NCI-H2029 (cell line): ENCODE measurements at places on chromosomes 5 and 9.

DNA sequence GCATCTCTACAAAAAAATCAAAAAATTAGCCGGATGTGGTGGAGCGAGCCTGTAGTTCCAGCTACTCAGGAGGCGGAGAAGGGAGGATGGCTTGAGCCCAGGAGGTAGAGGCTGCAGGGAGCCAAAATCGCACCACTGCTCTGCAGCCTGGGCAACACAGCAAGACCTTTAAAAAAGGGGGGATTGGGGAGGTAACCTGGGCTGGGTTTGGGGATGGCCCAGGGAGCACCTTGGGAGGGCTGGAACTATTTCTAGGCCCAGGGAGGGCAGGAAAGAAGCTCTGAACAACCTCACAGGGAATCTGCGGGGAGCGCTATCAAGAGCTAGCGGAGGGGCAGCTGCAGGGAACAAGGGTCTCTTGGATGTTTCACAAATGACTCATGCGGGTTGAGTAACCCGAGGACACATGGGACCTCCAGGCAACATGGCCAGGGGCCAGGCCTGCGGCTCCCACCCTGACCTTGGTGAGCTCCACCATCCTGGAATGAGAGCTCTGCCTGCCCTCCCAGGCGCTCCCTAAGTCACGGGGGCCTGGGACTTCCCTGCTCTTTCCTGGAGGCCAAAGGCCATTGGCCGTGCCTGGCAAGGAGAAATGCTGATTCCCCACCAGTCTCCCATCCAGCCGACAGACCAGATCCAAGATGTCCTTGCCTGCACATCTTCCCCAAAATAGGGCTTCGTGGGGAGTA, 23.4 kb downstream of the SARDH start:
- DNase-seq: no peak

- DNase-seq: no peak
Measured at GRCh38 chr9:34628656-34629490, at the start of gene ARID3C. Gene ARID3C (minus strand): TSS chr9:34629066. CDS start chr9:34628014, 1,052 bp downstream.

- no peak for DNase-seq
Measured at GRCh38 chr5:36029914-36030313, 36.8 kb downstream of the UGT3A2 start.

DNA sequence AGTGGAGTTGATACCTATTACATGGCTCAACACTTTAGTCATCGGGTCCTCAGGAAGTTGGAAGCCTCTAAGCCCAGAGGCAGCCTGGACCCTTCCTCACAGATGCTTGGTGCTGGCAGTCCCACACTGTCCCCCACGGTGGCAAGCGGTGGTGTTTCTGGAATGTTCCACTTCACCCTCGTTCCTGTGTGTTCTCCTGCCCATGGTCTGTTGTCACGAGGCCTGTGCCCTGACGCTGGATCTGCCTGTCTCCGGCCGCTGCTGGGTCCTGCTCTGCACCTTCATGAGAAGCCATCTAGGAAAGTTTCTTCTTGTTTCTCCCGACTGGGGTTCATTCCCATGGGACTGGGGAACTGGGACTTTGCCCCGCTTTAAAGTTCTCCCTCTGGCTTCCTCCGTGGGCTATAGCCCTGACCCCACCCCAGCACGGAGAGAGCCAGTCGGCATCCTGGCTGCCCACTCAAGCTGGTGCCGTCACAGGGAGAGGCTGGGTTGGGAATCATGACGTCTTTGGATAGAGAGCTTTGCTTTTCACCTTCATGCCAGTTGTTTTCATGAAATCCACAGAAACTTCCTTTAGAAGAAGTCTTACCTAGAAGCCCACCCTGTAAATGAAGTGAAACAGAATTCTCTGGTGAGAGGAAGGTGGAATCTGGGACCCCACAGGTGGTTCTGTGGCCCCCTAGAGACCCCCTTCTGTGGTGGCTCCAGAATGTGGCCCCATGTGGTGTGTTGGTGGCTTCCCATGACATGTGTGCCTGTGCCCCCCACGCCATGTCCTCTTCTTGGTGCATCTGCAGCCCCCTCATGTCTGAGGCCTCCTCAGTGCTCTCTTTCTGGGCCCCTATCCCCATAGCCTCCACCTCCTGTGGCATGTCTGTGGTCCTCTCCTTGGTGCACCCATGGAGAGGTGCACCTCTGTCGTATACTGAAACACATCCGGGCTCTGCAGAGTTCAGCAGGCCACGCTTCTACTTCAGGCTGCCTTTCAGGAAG, 43.8 kb downstream of the TRIP13 start:
- no peak for DNase-seq

GRCh38 chr5:79168031-79168430, 56.4 kb downstream of the BHMT start:
- DNase-seq: no peak

DNA sequence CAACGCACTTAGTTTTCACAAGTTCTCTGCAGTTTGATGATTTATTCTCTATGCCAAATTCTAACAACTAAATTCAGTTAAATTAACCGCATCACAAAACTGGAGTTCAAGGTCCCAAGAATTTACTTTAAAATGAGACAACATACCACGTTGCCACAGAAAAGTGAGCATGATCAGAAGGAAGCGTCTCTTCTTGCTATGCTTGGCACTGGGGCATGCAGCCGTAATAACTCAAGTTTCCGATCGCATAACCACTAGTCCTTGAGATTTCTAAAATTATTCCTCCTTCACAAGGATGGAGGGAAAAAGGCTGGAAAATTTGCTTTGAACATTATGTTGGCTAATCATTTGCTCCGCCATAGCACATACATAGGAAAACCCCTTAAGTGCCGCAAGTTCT, 13.9 kb downstream of the NFIB start:
- DNase-seq: no peak

DNA sequence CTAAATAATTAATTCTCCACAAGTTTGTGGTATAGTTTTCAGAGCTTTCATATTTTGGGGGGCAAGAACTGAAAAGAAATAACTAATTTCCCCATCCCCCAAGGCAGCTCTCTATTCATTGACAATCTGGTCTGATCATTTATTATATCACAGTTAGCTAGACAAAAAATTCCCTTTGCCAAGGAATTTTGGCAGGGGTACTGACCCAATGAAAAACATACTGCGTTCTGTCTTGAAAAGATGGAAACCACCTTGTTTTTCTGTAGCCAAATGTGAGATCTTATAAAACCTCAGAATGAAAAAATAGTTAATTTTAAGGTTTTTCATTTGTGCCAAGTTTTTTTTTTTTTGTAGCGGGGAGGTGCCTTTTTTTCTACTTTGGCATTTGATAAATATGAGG, 1008.9 kb downstream of the EFNA5 start:
- DNase-seq: no peak

GRCh38 chr5:169954786-169955185, 25.5 kb downstream of the INSYN2B start:
- DNase-seq: peak; percentile 13

DNA sequence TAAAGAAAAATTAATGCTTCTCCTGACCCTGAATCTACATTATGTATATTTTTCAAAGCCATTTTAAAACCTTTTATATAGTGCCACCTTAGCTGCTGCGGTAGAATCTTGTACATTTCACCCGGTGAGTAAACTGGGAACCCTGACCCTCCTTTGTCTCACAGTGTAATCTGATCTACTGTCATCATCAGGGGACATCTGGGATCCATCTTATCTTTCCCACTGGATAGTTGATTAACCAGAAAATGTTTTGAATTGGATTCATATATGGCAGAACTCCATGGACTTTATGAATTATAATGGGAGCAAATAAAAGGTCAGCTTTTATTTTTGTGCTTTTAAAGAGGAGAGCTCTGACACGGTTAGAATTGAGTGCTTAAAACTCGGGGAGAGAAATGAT, 95.0 kb downstream of the ADAMTSL1 start:
- DNase-seq: no peak

GRCh38 chr9:277601-278295, 63.1 kb downstream of the DOCK8 start:
- DNase-seq: no peak

GRCh38 chr5:171721464-171721863, 64.2 kb upstream of the SMIM23 start:
- DNase-seq: no peak

GRCh38 chr5:77300451-77300850, 90.0 kb downstream of the PDE8B start:
- no peak for DNase-seq

- no peak for DNase-seq
Measured at GRCh38 chr9:116342061-116342460, 188.5 kb downstream of the PAPPA start.

- no peak for DNase-seq
Measured at GRCh38 chr9:37692622-37693221, 42.0 kb downstream of the FRMPD1 start.
